Stimulated activated CD4-positive, alpha-beta T cell treated with anti-CD3 and anti-CD28 coated beads, Interleukin-4, amount 100 ng/mL, for 4 hours (primary cell): ENCODE measurements at places on chromosomes 6 and 20.

DNA sequence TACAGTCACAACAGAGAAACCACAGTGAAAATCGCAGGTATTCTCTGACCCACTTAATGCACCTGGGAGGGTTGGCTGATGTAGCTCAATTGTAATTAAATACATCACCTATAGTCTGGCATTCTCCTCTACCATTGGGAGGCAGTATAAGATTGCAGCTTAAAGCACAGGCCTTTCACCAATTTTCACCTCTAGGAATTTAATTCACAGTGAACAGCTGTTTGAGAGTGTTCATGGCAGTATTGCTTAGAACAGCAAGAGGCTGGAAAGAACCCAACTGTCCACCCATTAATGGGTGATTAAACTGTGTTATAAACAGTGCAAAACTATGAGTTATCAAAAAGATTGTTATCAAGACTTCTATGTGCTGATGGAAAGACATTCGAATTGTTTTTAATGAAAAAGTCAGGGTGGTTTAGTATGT lies 2.0 kb downstream of the EDEM2 start:
- DNase-seq = no peak

DNA sequence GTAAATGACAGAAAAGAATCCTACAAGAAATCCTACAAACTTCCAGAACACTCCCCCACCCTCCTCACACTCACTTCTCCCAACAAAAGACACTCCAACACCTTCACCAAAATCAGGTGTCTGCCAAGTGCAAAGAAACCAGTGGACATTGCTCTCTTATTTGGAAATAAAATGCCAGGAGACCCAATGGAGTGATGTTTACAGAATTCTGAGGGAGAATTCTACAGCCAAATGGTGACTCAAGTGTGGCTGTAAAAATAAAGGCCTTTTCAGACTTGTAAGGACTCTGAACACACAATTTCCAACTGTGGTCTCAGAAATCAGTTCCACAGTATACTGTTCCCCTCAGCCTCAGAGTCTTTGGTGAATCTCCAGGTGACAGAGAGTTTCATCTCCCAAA lies 109.6 kb upstream of the CARMIL1 start:
- DNase-seq = no peak

- no peak for DNase-seq
Observed at GRCh38 chr20:9300534-9300933, 213.9 kb upstream of the LAMP5 start.

DNA sequence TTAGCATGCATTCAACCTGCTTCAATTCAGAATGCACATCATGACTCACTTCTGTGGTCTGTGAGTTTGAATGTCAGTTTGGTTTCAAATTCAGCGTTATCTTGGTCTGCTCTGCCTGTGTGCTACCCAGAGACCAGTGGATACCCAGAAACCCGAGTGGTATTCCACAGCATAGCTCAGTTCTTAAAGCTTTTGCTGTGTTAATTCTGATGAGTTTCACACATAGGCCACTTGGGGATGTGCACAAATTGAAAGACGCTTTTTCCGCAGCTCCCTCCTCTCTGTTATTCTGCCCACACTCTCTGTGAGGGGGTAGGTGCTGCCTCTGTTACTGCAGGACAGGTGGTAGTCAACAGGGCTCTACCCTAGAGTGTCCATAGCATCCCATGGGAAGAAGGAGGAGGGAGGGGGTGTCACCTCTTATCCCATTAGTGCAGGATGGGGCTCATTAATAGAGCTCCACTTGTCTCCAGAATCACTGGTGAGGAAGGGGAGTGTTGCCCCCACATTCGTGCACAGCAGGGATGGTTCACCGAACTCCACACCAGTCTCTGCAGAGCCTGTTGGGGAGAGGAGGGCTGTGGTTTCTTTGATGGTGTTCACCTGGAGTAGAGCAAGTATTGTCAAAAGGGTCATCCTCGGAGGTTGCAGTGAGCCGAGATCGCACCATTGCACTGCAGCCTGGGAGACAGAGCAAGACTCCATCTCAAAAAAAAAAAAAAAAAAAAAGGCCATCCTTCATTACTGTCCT lies 29.2 kb upstream of the SDCBP2 start:
- DNase-seq = peak; percentile 15

DNA sequence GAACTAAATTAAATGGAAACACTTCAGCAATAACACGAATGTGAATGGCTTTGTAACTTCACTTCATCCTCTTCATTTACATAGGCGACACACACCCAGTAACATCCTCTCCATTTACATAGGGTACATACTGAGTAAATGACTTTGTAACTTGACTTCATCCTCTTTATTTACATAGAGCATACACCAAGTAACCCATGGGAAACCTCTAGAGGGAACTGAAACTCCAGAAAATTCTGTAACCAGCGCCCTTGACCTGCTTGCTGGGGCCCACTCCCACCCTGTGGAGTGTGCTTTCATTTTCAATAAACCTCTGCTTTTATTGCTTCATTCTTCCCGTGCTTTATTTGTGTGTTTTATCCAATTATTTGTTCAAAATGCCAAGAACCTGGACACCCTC lies 81.6 kb upstream of the OPRM1 start:
- no peak for DNase-seq
